Urothelium cell line (cell line): ENCODE measurements at places on chromosomes 1 and 21.

- no peak for DNase-seq
These were observed 27.5 kb downstream of the SLX9 start for GRCh38 chr21:44967082-44968047.

- DNase-seq, result no peak
These were observed 43.8 kb downstream of the XPR1 start for GRCh38 chr1:180675586-180675985.

- DNase-seq, result no peak
These were observed 22.7 kb downstream of the PRKACB start for GRCh38 chr1:84166797-84167196.

DNA sequence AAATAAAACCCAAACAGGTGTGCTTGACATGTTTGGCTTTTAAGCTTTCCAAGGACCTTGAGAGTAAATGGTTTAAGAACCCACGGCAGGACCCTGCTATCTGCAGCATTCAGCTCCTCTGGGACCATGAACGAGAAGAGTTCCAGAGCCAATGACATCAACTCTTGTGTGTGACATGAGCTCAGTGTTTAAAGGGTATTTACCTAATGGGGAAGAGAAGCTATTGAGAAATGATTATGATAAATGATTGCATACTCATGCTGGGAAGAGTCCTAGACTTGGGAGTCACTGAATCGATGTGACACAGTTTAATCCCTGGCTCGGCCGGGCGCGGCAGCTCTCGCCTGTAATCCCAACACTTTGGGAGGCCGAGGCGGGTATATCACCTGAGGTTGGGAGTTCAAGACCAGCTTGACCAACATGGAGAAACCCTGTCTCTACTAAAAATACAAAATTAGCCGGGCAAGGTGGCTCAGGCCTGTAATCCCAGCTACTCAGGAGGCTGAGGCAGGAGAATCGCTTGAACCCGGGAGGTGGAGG is 55.4 kb downstream of the KANK4 start:
- no peak for DNase-seq

DNA sequence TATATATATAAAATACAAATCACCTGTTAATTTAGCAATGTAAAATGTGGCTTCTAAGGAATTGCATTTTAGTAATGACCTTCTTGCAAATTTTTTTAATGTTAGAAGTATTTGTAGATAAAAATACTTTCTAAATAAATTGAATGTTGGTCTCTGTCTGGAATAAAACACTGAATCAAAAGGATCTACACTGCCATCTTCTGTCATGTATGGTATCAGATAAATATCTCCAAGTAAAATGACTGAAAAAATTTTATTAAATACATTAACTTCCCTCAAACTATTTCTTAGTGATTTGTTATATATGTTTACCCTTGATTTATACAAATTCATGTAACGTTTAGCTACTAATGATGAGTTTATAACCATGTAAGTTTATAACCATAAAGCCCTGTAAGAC is 2029.3 kb downstream of the MRPL39 start:
- no peak for DNase-seq

- no peak for DNase-seq
These were observed 21.3 kb downstream of the KRTAP10-1 start for GRCh38 chr21:44518686-44519085.

- peak; percentile 35 for DNase-seq
These were observed 1.1 kb downstream of the ADGRL2 start for GRCh38 chr1:81801651-81802456.

DNA sequence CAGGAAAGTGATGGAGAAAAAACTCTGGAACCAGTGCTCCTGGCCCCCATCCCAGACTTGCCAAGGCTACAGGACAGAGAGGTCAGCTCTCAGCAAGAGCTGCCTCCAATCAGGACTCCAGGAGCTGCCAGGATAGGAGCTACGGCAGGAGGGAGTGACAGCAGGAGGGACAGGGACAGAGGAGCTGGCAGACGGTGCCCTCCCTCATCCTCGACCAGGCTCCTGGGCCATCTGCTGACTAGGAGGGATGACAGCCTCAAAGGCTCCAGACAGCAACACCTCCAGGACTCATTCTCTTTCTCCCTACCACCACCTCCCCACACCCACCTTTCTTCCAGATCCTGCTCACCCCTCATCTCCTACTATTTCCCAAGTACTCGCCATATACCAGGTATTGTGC is 22.7 kb downstream of the DLGAP3 start:
- no peak for DNase-seq

DNA sequence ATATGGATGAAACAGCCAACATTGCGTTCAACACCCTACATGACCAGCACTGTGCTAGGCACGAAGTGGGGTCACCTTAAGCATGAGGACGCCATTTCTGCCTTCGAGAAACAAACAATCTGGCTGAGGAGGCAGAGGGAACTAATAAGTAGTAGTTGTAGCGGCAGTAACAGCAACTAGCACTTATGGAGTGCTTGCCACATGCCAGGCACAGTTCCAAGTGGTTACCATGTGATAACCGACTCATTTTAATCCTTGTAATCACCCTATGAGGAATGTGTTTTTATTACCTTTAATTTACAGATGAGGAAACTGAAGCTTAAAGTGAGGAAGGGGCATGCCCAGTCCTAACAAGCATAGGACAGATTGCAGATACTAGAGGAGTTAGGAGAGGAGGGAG is 33.7 kb downstream of the KCND3 start:
- DNase-seq, result no peak

DNA sequence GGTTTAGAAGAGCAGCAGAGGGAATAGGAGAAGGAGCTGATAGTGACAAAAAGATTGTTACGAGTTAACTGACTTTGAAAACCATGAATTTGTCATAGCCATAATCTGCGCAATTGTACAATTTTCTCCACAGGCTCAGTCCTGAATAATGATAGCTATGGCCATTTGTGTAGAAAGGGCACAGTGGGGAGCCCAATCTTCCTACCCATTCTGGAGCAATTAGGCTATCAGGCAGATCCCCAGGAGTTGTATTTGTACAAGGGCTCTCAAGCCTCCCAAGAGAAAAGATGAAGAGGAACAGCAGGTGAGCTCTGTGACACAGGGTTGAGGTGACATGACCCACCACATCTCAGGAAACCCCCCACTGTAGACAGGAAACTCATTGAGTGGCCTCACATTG is 42.1 kb upstream of the SAMD13 start:
- DNase-seq, result no peak

GRCh38 chr1:118960567-118961136 is 27.5 kb downstream of the TBX15 start:
- no peak for DNase-seq

- no peak for DNase-seq
These were observed 13.7 kb upstream of the LEFTY2 start for GRCh38 chr1:225954753-225955152.

DNA sequence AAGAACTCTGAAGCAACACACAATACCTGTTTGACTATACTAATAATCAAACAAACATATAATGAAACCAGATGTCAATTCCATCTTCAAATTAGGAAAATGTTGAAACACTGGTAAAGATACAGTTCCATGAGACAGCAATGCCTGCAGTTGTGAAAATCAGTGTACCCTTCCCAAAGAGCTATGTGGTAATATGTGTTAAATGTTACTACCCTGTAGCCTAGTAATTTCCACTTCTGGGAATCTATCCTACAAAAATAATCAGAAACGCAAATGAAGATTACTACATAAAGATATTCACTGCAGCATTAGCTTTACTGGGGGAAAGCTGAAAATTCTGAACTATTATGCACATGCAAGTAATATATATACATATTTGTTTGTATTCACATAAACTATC is 16.9 kb downstream of the GLIS1 start:
- no peak for DNase-seq

DNA sequence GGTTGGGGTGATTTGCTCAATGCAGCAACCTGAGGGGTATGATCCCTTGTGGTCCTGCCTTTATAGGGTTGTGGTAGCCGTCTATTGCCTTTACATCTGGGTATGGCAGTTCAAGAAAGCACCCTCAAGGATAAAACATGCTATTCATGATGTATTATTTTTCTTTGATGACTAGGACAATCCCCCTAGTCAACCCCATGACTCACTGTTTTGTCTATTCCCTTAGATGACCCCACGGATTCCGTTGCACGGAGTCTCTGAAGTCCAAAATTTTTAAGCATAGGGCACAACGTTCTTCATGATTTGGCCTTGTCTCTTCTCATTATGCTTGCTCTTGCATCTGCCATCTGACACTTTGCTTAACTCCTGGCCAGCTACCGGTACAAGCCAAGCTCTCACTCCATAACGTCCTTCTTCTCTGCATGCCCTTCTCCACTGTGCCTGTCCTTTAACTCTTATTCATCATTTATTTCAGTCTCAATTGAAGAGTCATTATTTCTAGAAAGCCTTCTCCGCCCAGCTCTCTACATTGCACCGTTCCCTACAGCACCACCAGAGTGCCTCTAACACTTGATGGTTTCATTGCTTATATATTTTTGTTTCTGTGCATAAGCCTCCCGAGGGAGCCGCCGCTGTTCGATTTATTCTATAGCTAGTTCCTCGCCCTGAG is 838 bp upstream of the DISP1 start:
- no peak for DNase-seq

DNA sequence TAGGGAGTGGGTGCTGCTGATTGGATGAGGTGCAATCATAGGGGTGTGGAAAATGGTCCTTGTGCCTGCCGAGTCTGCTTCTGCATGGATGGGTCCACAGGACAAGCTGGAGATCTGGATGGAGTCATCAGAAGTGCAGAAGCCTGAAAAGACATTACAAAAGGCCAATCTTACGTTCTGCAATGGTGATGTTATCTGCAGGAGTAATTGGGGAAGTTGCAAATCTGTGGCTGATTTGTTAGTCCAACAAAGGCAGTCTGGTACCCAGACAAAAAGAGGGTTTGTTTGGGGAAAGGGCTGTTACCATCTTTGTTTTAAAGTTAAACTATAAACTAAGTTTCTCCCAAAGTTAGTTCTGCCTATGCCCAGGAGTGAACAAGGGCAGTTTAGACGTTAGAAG is 166.5 kb downstream of the PGBD5 start:
- DNase-seq, result no peak

DNA sequence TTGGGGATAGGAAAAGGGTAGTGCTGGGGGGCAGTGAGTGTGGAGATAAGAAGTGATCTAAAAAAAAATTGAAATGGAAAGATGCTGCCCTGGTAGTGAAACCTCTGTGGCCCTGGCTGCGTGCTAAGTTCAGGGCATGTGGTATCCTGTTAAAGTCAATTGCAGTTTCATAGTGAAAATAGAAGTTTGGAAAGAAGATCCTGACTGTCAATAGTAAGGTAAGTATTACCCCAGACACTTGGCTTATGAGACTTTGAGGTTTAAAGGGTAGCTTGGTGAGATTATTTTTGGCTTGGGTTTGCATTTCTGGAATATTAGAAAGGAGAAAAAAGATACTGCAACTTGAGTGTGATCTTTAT is 6.8 kb downstream of the ARID1A start:
- no peak for DNase-seq

DNA sequence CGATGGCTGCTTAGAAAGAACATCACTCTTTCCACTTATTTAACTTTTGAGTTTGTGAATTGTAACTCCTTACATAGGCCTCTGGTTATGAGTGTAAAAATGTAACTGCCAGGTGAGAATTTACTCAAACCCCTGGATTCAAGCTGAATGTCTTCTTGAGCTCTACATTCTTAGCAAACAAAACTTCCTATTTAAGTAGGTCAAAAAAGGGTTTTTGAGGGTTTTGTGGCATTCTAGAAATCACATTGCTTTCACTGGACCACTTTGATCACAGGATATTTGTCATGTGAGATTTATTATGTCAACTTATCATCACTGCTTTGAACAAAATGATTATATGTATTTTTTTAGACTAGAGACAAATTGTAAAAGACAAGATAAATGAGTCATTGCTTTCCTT is 5.7 kb downstream of the IL23R start:
- no peak for DNase-seq

DNA sequence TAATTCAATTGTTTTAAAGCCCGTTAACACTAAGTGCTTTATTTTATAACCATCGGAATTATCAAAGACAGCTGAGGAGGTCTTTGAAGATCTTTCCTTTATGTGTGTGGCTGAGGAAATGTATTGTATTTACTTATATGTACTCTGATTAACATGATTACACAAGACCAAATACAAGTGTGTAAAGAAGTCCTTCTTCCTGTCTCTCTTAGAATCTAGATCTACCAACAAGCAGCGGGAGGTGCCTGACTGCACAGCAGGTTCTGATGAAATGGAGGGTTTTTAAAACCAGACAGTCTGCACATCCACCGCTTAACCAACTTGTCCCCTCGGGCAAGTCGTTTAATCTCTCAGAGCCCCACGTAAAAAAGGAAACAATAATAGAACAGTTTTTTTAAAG is 240.5 kb upstream of the MAP1LC3C start:
- DNase-seq, result no peak

GRCh38 chr1:110554871-110555801 is 36.2 kb upstream of the KCNA10 start:
- DNase-seq, result peak; percentile 79

DNA sequence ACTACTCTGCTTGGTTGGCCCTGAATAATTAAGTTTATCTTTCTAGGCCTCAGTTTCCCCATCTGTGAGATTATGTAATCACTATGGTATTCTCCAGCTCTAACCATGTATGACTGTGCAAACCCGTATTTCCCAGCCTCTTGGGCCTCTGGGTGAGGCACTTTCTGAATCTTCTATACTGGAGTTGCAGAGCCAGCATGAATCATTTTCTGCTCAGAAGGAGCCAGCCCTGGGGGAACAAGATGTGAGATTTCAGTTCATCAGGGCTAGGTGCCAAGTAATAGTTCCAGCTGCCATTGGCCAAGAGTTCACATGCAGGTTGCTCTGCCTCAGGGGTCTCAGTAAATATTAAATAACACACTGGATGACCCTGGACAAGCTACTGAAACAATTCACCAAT is 47.7 kb upstream of the USP24 start:
- DNase-seq, result no peak

- DNase-seq, result no peak
These were observed 1.7 kb downstream of the ZNF692 start for GRCh38 chr1:248857201-248857600.

- no peak for DNase-seq
These were observed 261.8 kb downstream of the FOXD2 start for GRCh38 chr1:47699492-47700235.

GRCh38 chr1:224884361-224884801 is 45.1 kb upstream of the DNAH14 start:
- no peak for DNase-seq

- no peak for DNase-seq
These were observed 89.1 kb upstream of the LYST start for GRCh38 chr1:235955777-235956176.

DNA sequence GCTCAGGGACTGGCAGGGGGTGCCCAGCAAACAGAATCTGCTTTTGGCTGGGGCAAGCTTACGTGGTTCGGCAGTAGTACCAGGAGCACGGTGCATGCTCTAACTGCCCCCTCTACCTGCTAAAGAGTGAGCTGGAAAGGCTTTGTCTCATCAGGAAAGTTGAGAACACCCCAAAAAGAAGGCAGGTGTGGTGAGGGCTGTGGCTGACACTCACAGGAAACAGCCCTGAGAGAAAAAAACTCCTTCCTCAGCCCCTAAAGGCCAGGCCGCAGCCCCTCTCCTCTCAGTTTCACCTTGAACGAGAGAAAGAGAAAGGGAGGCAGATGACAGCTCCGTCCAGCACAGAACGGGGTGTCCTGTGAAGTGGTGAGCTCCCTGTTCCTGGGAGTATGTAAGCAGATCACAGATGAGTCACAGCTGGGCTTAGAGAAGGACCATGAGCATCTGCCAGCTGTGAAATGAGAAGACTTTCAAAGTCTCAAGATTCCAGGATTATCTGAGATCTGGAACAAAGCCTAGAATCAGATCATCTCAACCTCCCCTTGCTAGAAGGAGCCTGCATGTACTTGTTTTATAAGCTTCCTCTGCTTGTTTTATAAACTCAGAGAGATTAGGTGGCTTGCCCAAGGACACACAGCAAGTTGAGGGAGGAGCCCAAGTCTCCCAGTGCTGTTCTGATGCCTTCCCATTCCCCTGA is 13.4 kb downstream of the LAPTM5 start:
- no peak for DNase-seq

GRCh38 chr1:158496374-158496773 is 24.4 kb downstream of the OR10R2 start:
- peak; percentile 19 for DNase-seq
